ENCODE measurements at places on chromosomes 2 and 18.

- DNase-seq: no peak
These were observed 257.5 kb upstream of the KLHL29 start for GRCh38 chr2:23127465-23127864.

DNA sequence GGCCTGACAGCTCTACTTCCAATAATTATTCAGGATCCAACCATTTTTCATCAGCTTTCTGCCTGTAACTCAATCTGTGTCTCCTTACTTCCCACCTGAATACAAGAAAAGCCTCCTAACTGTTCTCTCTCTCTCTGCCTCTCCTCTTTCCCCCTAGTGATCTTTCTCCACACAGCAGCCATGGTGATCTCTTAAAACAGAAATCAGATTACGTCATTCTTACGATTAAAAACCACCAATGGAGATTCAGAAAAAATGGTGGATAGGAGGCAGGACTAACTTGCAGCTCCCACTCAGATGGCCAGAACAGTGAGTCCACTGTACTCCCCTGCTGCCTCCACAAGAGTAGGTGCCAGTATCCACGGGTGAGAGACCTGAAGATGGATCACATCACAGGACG lies 431.7 kb downstream of the MBD2 start:
- no peak for DNase-seq

DNA sequence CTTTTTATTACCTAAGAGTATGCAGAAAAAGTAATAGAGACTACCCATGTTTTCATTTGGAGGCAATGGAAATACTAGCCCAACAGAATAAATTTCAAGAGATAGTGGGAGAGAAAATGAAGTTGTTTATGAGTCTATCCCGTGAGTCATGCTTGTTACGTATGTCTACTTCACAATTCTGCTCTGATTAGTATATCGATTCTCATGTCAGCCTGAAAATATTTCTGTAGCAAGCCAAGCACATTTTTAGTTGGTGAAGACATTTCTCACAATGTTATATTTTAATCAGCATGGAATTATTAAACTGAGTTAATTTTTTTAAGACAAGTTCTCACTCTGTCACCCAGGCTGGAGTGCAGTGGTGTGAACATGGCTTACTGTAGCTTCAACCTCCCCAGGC lies 346.1 kb downstream of the RPRM start:
- DNase-seq: peak; percentile 4

DNA sequence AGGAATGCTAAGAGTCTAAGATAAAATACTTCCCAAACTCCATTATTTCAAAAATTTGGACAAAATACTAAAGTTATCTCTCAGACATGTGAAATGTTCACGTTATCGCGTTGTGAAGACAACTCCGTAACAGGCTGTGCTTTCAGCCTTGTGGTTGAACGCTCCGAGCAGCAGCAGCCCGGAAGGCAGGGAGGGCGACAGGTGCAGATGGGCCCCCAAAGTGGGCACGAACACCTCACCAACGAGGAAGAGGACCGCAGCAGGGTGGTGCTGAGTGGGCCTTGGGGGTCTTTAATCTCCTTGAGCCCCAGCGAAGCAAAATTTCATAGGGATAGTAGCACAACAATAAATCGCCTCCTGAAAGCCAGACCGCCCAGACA lies 1.0 kb upstream of the FAM110C start:
- peak; percentile 13 for DNase-seq

DNA sequence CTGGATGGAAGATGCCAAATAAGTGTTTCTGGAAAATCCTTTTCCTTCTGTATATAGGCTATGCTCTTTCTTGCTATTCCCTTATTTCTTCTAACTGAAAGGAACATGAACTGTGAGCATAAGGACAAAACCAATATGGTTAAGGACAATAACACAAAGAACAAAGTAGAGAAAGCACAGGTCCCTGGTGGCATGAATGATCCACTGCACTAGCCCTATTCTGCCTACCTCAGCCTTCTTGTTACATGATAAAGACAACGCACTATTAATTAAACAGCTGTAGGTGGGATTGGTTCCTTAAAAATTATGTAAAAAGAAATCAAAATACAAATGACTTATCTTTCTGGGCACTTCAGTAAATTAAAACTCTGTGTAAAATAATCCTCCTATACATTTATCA lies 1.9 kb upstream of the WDR75 start:
- DNase-seq: peak; percentile 4

DNA sequence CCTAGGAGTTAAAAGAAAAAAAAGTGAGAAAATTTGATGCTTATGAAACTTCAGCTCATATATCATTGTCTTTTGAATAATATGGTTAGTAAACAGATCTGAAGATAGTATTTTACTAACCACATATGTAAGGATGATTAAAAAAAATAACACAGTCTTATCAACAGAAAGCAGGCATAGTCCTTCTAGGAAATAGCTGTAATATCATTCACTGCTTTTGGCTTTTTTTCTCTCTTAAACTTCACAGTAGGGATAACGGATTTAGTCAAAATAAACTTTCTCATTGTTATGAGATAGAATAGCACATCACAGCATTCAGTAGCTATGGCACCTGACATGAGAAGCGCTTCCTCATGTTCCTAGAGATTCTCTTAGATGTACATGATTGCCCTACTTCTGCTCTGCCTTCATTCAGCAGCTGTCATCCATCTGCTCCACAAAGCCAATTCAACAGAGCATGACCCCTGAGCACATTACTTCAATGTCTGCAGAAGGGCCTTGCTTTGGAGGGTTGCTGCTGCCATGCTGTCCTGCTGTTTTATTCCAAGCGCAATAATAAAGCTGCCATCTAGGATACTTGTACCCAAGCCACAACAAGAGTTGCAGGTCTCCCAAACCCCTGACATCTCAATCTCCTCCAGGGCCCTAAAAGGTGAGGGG lies 67.0 kb downstream of the TTC21B start:
- DNase-seq: no peak

DNA sequence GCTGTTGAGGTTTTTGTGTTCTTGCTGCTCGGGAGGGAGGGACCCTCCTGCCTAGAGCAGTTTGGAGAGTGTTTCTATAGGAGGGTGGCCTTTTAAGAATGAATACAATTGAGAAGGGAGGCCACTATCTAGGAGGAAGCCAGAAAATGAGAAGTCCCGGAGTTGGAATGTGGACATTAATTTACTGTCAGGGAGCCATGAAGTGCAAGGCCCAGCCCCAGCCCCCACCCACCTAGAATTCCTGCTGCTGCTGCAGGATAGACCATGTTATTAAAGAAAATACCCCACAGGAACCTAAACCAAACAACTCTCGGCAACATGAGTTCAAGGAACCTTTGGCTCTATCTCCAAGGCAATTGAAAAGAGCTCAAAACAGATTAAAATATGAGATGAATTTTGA lies 46.0 kb downstream of the ZBTB7C start:
- DNase-seq: no peak

DNA sequence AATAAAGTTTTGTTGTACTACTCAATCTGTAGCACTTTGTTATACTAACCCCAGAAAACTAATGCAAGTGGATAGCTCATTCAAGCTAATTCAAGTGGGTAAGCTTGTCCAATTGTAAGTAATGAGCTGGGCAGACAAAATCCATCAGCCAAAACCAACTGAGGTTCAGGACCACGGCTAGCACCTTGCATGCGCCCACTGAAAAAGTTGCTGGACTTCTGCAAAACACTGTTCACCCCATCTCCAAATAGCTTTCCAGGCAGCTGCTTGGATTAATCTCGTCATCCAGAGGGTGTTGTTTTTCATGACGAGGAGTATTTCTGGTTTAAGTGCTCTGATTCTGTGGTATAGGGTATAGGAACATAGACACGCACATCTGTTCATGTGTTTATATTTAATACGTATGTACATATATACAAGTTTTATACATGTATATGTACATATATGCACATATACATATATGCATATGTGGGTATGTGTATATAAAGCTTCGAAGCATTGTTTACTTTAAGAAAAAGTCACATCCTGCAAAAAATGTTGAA lies 307.5 kb downstream of the GALR1 start:
- DNase-seq: no peak

DNA sequence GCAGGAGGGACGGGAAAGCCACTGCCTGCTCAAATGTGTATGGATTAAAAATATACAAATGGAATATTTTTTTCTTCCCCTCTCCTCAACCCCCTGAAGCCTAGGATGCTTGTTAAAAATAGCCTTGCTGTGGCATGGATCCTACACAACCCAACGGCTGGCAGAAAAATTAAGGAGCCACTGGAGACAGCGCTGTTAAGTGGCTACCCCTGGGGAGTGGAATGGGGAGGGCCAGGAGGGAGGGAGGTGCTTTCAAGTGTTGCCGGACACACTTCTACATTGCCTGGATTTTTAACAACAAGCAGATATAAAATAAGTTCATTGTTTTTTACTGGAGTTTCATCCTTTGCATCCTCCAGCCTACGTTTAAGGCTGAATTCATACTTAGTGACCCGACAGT lies 66.6 kb downstream of the ZBTB7C start:
- no peak for DNase-seq

Measured in epithelial cell of esophagus (primary cell).